Thyroid gland (tissue), 4 donors: ENCODE measurements at places on chromosomes 16 and 17. TPM values are rescaled to one million over a fixed set of nuclear protein-coding genes. Genes with fewer than 3 reads are reported as not detected.

Gene CDH3
- 1.1 TPM for total RNA-seq

Gene FOXF1
- 3.7 TPM for total RNA-seq

Gene TERB1
- 0.27 TPM for total RNA-seq

Gene ASB16
- 1.4 TPM for total RNA-seq

Gene APOH
- not detected for total RNA-seq

Gene VTN
- total RNA-seq = 0.33 TPM

Gene XYLT2
- 28.9 TPM for total RNA-seq

Gene C16orf96
- 0.88 TPM for total RNA-seq

Gene TEX14
- total RNA-seq = 0.40 TPM

Gene CCL4
- total RNA-seq = not detected

Gene PARD6A
- 2.6 TPM for total RNA-seq

Gene ACD
- 28.7 TPM for total RNA-seq

Gene CRAMP1
- 20.8 TPM for total RNA-seq

Gene SLFN14
- total RNA-seq = not detected

Gene STARD3
- total RNA-seq = 73.6 TPM

Gene FBXL20
- total RNA-seq = 27.7 TPM

Gene SLC52A1
- not detected for total RNA-seq

Gene DHX8
- 864 TPM for total RNA-seq

Gene IGFALS
- total RNA-seq = 0.13 TPM

Gene KCNH4
- not detected for total RNA-seq

Gene POLR2A
- total RNA-seq = 62.1 TPM

Gene IL17C
- total RNA-seq = not detected

Gene FTO
- total RNA-seq = 182 TPM

Gene RNF167
- 75.8 TPM for total RNA-seq

Gene CKLF
- 22.1 TPM for total RNA-seq

Gene GPR142
- total RNA-seq = not detected

Gene C1QTNF1
- total RNA-seq = 58.8 TPM

Gene SEPTIN12
- 0.54 TPM for total RNA-seq
